ENCODE measurements at places on chromosomes 7 and 10. TPM values are rescaled to one million over a fixed set of nuclear protein-coding genes. Genes with fewer than 3 reads are reported as not detected.
A peak's percentile ranks its signal among the peaks of the same experiment; 100 is the strongest.

GRCh38 chr10:48633381-48634197 lies 28.7 kb upstream of the ARHGAP22 start:
- DNase-seq = no peak

The NEUROG3 gene
- total RNA-seq = 0.99 TPM

DNA sequence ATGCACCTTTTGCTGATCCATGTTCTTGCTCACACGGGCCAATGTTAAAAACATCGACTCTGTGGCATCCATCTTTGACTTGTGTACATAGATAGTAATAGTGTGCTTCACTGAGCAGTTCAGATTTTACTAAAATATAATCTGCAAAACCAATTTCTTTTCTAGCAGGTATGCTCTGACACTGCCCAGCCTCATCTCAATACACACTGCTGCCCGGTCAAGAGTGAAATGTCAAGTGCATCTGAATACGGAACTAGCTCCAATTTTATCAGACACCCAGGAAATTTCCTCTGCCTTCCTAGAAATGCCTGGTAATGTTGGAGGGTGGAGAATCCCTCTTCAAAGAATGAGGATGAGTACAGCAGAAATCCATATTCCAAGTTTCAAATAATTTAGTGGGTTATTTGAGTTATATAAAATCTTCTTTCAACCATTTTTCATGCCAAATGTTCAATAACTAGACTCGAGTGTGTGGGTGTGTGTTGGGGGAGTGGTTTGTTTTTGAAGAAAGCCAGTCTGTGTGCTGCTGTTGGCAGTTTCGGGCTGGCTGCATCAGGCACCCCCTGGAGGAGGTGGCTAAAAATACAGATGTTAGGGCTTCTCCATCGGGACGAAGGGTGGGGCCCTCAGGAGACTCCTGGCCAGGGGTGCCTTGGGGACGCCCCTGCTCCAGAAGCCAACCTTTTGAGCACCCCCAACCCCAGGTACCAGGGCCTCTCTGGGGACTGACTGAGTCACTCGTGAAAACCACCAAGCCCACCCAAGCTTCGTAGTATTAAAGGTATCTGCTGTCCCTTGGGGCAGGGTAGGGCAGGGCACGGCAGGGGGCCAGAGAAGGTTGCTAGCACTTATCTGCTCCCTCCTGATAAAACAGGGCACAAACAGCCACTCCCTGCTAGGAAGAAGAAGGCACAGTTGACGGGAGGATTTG lies 15.4 kb downstream of the CTBP2 start:
- peak; percentile 37 for DNase-seq

The SH3PXD2A gene
- total RNA-seq = 2.7 TPM

DNA sequence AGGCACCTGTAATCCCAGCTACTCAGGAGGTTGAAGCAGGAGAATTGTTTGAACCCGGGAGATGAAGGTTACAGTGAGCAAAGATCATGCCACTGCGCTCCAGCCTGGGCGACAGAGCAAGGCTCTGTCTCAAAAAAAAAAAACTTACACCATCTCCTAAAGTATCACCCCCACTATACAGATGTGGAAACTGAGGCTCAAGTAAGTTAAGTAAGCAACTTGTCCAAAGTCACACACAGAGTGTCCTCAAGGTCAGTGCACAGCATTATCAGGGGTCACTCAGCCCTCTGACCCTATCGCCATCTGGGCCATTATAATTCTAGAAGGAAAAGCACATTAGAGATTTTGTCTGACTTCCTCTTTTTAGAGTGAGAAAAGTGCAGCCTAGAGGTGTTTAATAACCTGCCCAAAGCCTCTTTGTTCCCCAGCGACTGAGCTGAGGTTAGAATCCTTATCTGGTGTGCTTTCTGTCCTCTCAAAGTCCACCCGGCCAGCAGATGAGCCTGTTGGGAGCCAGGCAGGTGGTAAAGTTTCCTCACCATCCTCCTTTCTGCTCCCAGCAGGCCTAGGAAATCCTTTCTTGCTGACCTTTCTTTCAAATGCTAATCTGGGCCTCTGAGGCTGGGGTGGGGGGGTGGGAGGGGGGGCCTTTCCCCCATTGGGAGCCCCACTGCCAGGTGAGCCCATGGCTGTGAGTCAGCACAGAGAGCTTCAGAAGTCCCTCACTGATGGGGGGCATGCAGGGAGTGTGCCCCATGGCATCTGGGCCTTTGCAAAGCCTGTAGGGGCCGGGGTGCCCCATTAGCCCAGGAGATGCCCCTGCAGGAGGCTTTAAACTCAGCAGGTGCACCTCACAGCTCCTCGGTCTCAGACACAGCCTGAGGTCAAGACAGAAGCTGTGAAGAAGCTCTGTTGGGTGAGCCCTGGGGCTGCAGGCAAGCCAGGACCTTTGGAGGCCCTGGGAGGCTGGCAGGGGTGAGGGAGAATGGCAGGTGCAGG lies 12.0 kb upstream of the KCNMA1 start:
- DNase-seq = no peak

GRCh38 chr10:33965795-33966581 lies 631.5 kb upstream of the NRP1 start:
- DNase-seq = no peak

DNA sequence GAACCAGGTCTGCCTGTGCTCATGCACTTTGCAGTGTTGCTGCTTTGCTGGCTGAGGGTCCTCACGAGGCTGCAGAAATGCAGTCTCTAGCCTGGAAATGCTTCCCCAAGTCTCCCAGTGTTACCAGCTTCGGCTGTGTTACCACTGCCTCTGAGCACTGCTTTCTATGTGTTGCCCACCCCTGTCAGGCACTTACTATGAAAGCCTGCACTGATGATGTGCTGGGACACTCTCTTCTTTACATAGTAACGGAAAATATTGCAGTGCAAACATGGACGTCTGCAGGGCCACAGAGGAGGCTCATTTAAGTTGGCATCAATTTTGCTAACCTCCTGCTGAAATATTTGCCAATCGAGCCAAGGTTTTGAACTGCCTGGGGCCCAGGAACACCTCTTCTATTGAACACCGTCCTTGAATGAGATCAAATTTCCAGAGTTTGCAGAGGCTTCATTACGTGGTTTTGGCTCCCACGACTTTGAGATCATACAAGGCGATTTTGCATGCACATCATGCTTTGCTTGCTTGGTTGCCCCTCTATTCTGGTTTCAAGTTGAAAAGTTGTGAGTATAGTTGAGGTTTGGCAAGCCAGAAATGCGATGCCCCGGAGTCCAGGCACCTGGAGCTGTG lies 404.7 kb upstream of the PODXL start:
- no peak for DNase-seq

The TNPO3 gene
- 66.8 TPM for total RNA-seq

The PNLIPRP3 gene
- total RNA-seq = not detected

GRCh38 chr7:142832417-142832816 lies 22.5 kb upstream of the EPHB6 start:
- peak; percentile 36 for DNase-seq

DNA sequence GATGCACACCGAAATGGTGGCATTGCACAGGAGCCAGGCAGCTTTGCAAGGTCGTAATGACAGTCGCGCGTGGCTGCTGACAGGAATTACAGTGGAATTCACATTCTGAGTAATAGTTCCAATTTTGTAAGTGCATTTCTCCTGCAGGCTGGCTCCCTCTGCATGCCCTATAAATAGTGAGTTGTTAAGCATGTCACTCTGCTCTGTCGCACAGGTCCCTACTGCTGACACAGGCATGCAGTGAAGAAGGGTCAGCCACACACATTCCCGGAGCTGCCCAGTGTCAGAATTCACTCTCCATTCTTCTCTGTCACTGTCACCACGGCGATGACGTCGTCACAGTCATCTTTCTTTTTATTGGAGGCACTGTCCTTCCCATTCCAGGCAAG lies 49.2 kb upstream of the SHH start:
- DNase-seq = peak; percentile 41

DNA sequence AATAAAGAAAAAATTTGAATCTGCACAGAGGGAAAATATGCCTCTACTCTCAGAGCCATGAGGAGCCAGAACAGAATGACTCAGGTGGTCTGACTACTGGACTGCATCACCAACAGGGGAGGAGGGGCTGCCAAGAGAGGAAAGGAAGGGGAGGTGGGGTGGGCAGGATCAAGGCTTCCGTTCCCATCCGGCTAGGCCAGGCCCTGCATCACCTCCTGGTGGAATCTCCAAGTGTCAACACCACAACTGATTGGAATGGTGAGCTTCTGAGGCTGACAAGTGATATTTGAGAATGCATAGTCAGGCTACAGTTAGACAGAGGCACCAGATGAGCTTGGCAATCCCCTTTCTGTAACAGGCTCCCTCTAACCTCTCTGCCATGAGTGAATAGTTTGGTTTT lies 10.4 kb upstream of the GPR26 start:
- DNase-seq = no peak

DNA sequence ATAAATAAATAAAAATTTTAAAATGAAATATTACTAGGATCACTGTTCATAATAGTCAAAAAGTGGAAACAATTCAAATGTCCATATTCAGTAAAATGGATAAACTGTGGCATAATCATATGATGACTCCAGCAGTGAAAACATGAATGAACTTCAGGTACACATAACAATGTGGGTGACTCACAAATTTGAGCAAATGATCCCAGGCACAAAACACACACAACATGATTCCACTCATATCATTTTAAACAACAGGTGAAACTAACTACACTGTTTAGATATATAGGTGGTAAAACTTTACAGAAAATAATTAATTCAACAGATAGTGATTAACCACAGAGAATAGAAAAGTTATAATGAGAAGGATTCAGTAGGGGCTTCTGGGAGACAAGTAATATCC lies 14.7 kb upstream of the SAMD8 start:
- DNase-seq = no peak

GRCh38 chr10:11303361-11304170 lies 285.9 kb downstream of the CELF2 start:
- no peak for DNase-seq

The CALML3 gene
- total RNA-seq = not detected

DNA sequence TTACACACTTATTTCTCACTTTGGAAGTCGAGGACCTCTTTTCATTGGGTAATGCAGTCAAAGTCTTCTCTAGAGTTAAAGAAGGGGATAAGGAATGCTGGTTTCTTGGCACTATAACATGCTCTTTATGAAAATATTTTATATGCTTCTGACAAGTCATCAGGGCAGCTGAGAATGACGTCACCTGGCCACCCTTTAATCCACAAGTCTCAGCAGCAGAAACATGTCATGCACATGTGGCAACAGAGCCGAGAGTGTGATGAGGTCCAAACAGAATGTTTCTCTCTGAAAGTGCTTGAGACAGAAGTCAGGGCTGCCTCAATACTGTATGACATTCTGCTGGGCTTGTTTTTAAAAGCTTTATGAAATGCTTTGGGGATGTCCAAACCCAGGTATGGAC lies 63.5 kb upstream of the C10orf90 start:
- no peak for DNase-seq

- DNase-seq = no peak
Measured at GRCh38 chr7:128022631-128023532, 8.4 kb downstream of the LRRC4 start.

- DNase-seq = no peak
Measured at GRCh38 chr10:28678687-28679457, 1.6 kb downstream of the BAMBI start.

DNA sequence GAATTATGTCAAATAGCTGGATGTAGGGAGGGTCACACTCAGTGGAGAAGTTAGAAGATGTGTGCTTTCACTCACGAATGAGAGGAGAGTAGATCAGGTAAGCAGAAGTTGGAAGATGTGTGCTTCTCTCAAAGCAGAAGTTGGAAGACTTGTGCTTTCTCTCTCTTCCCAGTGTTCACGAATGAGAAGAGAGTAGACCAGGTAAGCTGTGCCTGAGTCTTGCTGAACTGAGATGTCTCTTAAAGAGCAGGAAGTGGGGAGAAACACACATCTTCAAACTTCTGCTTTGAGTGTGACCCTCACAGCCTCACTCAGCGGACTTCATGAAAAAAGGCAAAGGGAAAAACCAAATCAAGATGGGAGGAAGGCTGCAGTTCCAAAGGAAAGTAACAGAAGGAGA lies 7.0 kb upstream of the TMEM243 start:
- no peak for DNase-seq

DNA sequence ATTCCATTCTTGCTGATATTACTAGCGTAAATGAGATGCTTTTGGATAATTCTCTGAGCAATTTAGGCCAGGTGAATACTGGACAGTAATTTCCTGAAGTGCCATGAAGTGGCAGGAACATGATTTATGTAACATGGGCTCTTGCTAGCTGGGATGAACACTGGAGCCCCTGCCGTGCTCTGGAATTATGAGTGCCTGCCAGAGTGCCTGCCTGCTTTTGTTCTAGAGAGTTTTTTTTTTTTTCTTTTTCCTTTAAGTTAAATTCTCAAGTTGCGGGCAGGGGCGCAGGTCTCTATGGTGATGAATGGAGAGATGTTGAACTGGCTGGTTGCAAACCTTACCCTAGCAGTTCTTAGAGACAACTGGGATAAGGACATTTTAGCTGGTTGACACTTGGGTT lies 165.9 kb downstream of the AUTS2 start:
- DNase-seq = no peak

GRCh38 chr7:95811846-95812445 lies 39.6 kb downstream of the DYNC1I1 start:
- DNase-seq = no peak

DNA sequence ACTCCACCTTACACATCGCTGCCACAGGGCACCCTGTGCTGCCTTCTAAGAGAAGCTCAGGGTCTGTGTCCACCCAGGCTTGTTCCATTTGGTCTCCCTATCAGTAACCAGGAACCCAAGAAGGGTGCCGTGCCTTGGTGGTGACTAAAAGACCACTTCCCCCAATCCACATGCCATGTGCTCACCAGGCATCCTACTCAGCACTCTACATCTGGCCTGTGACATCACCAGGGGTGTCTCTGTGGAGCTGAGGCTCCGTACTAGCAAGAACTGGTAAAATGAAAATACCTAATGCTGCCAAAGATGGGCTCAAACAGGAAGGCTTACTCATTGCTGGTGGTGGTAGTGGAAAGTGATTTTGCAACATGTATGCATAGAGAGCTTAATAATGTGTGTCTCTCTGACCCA lies 19.0 kb upstream of the C10orf71 start:
- no peak for DNase-seq

GRCh38 chr7:27199849-27200760 lies at the start of gene HOXA13:
Gene HOXA13, minus strand, starts transcription at chr7:27200091. Its CDS starts 14 bp downstream, at chr7:27200077.
- DNase-seq = peak; percentile 92

DNA sequence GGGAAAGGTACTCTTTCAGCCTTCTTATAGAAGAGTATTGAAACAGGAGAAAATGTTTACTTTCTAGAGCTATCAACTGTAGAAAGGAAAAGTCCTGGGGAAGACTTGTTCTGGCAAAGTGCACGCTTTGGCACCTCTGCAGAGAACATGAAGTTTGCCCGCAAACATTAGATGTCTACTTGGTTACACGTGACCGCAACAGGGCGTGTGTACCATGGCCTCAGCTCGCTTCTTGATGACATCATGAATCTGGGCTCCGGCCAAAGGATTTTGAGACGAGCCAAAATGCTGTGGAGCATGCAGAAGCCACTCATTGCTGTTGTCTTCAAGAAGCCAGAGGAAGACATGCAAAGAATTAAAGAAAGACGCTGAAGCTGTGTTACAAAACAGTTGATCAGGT lies 8.6 kb upstream of the TAS2R60 start:
- peak; percentile 17 for DNase-seq

GRCh38 chr10:113475381-113475807 lies 77.5 kb upstream of the HABP2 start:
- DNase-seq = no peak
